ENCODE measurements at places on chromosomes 11 and 22.

DNA sequence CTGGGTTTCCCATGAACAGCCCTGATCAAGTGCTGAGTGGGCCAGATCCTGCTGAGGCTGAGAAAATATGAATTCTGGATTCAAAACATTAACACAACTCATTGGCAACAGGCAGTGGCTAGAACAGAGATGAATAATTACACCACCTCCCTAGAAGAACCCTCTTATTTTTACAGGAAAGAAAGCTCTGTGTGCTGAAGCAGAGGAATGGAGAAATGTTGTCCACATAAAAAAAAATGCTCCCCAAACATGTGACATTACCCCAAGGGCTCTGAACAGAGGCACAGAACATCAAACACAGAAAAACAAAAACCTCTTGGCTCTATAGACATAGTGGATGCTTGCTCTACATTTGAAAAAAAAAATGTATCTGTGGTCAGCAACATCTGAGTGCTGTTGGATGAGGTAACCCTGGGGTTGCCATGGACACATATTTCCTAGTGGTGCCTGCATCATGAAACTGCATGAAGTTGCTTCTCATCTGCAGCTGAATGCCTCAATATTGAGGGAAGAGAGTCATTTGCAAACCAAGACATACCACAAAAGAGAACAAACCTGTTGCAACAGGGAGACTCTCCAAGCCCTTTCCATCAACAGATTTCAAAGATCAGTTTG lies 98.8 kb downstream of the SNX19 start:
- DNase-seq = no peak

GRCh38 chr11:35615921-35616900 lies 2.0 kb upstream of the FJX1 start:
- DNase-seq = no peak

DNA sequence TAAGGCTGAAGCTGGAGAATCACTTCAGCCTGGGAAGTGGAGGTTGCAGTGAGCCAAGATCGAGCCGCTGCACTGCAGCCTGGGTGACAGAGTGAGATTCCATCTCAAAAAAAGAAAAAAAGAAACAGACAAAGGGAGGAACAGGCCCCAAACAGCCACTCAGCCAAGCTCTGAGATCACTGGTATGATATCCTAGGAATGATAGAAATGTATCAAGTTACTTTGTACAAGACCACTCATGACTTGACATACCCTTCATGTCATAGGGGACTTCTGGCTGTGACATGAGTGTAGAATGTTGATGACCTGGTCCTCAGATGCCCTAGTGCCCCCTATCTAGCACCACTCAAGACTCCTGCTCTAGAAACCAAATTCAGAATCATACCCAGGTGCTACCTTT lies 216.5 kb downstream of the NAV2 start:
- DNase-seq = no peak

- DNase-seq = no peak
Measured at GRCh38 chr11:17275400-17276235, 921 bp upstream of the NUCB2 start.

GRCh38 chr22:37187552-37187890 lies 526 bp downstream of the C1QTNF6 start:
- DNase-seq = no peak

GRCh38 chr11:47603295-47603694 lies 9.1 kb upstream of the C1QTNF4 start:
- DNase-seq = no peak

DNA sequence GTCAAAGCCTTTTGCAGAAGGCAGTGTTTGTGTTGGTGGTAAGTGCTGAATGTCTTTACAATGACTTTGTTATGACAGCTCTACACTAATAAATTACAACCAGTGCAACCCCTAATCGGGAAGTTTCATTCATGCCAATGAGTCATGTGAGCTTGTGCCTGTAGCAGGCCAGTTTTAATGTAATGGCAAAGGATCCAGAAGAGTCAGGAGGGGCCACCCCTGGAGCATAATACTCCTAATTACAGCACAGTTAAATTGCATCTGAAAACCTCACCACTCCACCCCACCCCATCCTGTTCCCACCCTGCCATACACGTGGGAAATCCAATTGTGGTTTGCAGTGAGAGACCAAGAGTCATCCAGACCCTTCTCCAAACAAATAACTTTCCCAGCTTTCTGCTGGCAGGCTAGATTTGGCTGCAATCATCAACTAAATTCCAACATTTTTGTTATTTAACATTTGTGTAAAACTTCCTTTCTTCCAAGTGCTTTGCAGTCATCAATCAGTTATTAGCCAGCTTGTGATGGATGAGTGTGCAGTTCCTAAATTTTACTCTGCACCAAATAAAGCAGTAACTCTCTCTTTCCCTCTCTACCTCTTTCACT lies 277.3 kb upstream of the FAT3 start:
- peak; percentile 62 for DNase-seq

DNA sequence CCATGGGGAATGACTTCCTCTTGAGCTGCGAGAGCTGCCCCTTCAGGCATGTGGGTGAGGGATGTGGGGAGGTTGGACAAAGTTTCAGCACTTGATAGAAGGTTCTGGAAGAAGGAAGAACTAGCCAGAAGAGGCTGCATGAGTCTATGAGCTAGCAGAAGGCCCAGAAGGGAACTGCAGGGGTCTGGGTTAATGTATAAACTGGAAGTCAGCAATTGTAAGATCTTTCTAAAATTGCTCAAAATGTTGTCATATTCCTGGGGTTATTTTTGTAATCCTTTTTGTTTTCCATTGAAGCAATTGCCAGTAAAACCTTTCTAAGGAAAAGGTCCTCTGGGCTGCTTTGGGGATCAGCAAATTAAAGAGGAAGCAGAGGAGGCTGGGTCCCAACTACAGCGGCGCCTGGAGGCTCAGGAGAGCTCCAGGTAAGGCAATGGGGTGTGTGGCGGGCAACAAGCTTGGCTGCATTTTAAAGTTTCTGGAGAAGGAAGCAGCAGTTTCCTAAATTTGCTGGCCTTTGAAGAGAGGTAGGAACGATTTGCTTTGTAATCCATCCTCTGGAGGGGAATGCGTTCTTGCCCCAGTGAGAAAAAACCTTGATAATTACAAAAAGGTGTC lies 29.2 kb downstream of the ADAMTS15 start:
- no peak for DNase-seq

DNA sequence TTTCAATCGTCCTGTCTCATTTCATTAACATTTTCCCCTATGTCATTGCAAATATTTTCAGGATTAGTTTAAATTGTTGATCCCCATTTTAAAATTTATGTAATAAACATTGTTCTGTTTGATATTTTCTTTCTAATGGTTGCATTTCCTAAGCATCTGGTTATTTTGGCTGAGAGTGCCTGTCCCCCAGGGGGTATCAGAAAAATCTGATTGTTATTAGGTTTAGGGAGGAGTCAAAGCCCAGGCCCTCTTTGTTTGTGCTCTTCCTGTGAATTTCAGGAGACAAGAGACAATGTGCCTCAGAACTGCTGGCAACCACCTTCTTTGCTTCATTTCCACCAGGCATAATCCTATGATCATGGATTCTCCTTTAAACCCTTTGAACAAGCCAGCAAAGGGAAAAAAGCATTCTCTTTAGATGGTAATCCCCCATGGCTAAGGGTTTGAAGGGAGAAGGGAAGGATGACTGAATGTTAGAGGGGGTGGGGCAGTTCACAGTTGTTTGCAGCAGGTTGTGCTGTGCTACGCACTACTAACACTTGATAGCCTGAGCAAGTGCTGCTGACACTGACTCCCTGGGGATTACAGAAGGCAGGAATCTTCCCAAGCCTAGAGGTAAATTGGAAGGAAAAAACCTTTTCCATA lies 462.4 kb upstream of the LRRC4C start:
- no peak for DNase-seq

- DNase-seq = no peak
Measured at GRCh38 chr11:16632295-16633200, 105.9 kb upstream of the C11orf58 start.

Data from NCI-H510A (cell line).